ENCODE measurements at places on chromosomes 3 and 15.
A peak's percentile ranks its signal among the peaks of the same experiment; 100 is the strongest.

- no peak for DNase-seq
These were observed 15.4 kb downstream of the TMEM44 start for GRCh38 chr3:194617827-194618226.

GRCh38 chr15:84983711-84984110, 2.1 kb downstream of the PDE8A start:
- DNase-seq = no peak

GRCh38 chr15:75517233-75517632, 61.9 kb downstream of the PTPN9 start:
- DNase-seq = no peak

DNA sequence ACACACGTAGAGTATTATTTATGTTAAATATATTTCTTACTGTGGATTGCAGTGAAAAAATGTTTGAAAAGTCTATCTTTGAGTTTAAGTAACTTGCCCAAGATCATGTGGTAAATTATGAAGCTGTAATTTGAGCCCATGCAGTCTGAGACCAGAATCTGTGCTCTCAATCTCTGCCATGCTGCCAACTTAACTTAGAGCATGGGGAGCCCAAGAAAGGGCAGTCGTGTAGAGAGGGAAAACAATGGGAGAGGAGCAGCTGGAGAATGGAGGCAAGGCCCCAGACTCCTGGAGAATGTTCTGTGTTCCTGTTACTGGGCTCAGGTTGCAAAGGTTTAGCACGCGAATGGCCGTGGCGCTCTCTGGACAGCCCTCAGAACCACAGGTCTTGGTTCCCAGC, 311.6 kb upstream of the RASGRP1 start:
- DNase-seq = no peak

DNA sequence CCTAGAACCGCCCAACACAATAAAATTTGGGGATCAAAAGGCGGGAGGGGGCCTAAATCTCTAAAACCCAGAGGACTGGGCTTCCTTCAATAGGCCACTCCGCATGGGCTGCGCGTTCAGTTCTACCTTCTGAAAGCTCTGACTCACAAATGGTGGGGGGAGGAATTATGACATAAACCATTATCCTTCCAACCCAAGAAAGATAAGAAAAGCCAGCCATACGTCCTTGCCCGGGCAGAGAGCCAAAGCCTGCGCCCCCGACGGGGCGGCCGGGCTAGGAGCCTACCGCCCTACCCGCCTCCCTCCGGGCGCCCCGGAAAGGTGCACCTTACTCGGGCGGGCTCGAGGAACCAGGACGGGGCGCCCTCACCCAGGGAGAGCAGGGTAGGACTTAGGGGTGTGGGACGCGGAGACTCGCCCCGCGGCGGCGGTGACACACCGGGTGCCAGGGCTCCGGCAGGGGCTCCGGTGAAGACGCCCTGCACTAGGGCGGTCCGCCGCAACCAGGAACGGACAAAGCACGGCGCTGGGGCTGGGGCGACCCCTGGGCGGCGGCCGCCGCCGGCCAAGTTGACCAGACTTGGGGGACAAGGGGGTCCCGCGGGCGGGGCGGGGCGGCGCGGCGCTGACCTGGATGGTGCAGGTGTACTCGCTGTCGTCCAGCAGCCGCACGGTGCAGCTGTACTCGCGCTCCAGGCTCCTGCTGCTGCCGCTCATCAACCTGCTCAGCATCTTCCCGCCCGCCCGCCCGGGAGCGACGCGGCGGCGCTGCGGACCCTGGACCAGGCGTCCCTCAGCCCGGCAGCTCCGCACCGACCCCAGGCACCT, 534 bp downstream of the FRMD5 start:
- DNase-seq = peak; percentile 70

GRCh38 chr3:128269796-128270195, 116.5 kb downstream of the EEFSEC start:
- no peak for DNase-seq

- DNase-seq = no peak
These were observed 17.8 kb upstream of the ERICH6 start for GRCh38 chr3:150721285-150722130.

- no peak for DNase-seq
These were observed 127.9 kb downstream of the GADL1 start for GRCh38 chr3:30766522-30766921.

DNA sequence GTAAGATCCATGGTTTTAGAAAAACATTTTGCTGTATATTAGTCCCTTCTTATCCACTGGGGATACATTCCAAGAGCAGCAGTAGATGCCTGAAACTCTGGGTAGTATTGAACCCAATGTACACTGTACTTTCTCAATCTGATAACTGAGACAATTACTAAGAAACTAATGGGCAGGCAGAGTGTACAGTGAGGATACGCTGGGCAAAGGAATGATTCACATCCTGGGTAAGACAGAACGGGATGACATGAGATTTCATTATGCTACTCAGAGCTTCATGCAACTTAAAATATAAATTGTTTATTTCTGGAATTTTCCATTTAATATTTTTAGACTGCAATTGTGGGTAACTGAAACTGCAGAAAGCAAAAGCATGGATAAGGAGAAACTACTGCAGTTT, 46.2 kb upstream of the TEX55 start:
- no peak for DNase-seq

DNA sequence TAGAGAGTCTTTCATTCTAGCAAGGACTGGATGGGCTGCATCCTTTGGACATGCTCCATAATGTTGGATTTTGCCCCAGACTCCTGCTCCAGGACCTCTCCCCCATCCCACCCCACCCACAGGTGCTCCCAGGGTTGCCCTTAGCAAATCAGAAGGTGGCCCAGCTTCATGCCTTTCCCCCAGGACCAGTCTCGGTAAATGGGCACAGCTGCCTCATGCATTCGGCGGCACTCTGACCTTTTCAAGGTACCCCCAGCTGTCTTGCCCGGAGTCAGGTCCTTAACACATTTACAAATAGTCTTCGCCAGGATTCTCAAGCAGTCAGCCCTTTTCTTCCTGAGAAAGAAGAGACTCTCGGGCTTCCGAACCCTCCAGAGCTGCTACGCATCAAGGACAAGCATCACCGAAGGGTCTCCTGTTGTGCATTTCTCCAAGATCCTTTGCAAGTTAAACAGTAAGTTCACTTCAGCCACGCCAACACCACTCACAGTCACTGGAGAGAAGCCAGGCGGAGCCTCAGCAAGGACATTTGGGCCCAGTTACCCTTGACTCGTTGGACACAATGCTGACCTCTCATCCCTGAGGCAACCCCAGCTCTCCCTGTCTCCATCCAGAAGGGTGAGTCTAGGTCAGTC, 287.8 kb downstream of the FAM43A start:
- peak; percentile 24 for DNase-seq

DNA sequence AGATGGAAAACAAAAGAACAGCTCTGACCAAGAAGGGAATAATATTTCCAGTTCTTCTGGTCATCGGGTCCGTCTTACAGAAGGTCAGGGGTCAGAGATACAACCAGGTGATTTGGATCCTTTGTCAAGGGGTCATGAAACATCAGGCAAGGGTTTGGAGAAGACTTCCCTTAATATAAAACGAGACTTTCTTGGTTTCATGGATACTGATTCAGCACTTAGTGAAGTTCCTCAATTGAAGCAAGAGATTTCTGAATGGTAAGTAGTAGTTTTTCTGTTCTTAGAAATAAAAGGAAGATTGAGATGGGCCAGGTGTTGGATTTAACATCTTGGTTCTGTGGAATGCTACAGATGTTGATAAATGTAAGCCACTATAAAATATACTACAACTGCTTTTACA, 9.5 kb downstream of the MGA start:
- DNase-seq = no peak

DNA sequence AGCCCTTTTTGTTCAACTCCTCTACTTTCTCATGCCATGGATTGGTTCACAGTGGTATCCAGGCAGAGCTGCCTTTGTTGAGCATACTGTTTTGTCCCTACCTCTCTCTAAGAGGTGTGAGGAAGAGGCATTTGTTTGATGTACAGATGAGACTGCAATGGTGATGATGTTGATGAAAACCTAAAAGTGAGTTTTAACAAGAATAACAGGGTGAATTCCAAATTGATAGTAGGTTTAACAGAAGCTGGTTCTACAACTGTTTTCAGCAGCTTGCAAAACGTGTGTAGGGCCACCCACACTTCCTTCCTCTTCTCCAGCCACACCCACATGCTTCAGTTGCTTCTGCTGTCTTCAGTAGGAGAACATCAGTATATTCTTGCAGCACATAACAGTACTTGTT, 10.2 kb downstream of the SNRK start:
- no peak for DNase-seq

- DNase-seq = no peak
These were observed 177.9 kb upstream of the DPH6 start for GRCh38 chr15:35723852-35724251.

GRCh38 chr3:178381971-178382448, 154.2 kb upstream of the KCNMB2 start:
- no peak for DNase-seq

GRCh38 chr15:91021516-91022074, 799 bp downstream of the VPS33B start:
- no peak for DNase-seq

GRCh38 chr3:108518895-108519294, 8.5 kb upstream of the MYH15 start:
- no peak for DNase-seq

DNA sequence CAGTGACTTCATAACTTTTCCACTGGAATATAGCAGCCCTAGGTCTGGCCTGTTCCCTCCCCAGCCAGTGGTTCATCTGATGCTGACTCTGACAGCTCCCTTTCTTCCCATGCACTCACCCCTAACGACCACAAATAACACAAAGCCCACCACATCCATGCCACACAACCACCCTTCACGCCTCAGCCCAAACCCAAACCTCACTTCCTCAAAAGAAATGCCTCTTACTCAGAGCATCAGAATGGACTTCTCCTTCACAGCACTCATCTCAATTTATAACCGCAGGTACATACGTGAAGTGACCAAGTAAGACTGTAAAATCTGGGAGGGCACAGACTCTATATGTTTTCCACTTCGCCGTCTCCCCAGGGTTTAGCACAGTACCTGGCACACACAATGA, 1.1 kb downstream of the RBSN start:
- no peak for DNase-seq

GRCh38 chr15:95929232-95929846, 401.2 kb upstream of the NR2F2 start:
- DNase-seq = no peak

DNA sequence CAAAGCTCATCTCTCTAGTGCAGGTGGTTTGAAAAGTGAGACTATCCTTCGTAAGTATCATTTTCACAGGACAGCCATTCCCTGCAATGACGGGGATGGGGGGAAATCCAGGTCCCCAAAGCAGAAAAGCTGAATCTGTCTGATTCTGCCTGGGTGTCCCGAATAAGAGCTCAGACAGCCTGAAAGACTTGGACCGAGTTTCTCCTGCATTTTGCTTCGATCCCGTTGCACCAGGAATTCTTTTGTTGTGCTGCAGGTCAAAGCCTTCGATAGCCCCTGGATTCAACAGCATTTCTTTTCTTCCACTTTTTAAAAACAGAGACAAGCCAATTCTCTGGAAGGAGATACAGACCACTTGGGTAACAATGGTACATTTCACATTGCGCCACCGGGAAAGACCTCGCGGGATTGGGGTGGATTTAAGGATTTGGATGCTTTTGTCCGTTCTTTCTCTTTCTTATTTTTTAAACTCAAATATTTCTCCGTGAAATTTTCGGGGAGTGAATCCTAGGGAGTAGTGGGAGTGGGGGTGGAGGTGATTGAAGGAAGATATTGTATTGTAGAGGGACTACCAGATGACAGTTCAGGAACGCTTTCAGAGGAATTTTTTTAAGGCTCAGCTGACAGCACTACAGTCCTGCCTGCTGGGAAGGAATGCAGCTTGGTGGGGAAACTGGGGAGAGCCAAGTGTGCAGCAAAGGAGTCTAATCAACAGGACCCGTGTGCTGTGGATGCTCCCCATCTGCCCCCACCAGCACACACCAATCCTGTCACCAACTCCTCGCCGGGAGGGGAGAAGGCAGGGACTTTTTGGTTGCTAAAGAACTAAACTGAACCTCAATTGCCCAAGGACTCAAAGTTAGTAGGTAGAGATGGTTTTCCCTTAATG, 2.6 kb downstream of the SLITRK3 start:
- no peak for DNase-seq

- no peak for DNase-seq
These were observed 82.9 kb downstream of the CHSY1 start for GRCh38 chr15:101168898-101169494.

DNA sequence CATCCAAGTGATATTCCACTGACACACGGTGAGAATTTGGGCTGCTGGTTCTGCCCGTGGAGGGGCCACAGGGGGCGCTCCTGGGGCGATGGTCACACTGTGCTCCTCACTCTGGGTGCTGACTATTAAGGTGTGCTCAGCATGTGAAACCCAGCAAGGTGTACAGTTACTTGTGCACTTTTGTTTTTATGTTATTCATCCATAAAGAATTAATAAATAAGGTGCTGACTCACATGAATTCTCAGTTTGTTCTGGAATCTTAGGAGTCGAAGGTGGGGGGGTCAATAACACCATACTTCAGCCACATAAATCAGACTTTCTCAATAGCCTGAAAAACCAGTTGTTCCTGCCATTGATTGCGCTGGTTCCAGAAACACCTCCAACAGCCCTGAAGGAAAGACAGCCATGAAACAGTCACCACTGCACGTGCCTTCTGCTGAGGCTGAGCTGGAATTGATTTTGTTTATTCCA, 53.5 kb upstream of the SPATA12 start:
- DNase-seq = no peak

DNA sequence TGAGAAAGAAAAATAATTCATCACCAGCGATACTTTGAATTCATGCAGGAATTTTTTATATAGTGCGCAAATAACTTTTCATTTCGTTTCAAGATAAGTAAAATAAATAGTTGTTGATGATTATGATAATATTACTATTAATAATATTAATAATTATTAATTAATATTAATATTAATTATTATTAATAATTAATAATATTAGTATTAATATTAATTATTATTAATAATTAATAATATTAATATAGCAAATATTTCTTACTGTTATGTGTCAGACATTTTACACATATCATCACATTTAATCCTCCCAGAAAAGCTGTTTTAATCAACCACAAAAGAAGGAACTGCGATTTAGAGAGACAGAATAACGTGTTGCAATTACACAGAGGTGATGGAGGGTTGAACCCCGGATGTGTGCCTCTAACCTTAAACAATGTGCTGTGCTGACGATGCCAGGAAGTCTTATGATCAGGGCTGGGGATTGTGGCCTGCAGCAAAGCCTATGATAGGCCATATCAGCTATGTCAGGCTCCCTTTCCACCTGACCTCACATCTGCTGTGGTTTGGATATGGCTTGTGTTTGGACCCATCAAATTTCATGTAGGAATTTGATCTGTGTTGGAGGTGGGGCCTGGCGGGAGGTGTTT, 263.5 kb upstream of the NR2F2 start:
- DNase-seq = no peak

GRCh38 chr15:40042791-40043320, 3.9 kb upstream of the SRP14 start:
- DNase-seq = no peak

- DNase-seq = peak; percentile 54
These were observed 1.1 kb downstream of the MITF start for GRCh38 chr3:69740103-69741021.

DNA sequence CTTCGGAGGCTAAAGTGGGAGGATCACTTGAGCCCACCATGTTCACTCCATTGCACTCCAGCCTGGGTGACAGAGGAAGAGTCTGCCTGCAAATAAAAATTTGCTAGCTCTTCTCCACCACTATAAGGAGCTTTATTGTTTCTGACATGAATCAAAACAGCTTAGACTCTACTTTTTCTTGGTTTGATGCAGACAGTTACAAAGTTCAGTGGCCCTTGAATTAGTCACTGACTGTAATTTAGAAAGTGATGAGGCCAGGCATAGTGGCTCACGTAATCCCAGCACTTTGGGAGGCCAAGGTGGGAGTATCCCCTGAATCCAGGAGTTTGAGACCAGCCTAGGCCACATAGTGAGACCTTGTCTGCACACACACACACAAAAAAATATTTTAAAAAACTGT, 172.4 kb upstream of the CGNL1 start:
- DNase-seq = no peak
